ENCODE measurements at places on chromosomes 3 and 15.

DNA sequence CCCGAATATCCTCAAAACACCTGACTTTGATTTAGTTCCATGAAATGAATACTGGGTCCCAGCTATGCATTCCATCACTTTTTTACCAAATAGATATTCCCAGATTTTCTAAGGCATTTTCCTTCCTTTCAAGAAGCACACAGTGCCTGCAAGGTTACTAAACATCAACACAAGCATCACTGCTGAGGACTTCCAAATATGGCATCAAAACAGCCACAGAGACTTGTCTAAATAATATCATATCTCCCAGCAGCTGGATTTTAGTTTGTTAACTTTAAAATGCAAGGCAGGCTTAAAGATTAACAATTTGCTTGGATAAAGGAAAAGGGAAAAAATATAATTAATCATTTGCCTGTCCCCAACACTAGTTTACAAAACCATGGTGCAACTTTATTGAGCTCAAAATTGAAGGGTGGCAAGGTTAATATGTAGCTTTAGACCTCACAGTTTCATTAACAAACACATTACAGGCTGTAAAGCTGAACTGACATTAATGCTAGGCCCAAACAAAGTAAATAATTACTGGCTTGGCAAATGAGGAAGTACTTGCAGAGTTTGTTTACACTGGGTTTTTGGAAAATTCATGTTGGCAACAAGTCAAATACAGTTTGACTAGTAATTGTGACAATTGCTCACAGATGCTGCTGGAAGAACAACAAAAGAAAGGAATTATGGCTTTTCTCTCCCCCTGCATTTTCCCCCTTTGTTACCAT, 401.7 kb upstream of the CDIN1 start:
- DNase-seq = no peak

DNA sequence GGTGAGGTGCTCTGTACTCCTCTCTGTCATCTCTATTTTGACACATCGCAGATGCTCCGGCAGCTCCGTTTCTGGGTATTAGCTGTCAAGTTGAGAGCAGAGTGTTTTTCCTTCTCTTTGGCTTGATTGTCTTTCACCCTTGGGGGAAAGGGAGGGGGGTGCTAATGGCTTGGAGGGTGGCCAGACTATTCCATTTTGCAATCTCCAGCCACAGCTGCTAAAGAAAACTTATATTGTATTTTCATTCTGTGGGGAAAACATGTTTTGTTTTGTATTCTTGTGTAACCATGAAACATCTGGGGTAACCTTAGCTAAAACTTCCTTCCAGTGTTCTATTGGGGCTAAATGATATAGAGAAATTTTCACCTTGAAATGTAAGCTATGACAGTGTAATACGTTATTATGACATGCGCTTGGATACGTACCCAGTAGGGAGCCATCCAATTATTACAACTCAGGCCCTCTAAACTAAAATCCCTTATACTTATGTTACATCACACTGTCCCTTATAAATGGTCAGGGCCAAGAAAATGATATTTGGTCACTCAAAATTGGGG, 14.0 kb upstream of the LARP6 start:
- DNase-seq = no peak

GRCh38 chr15:87433871-87434270, 822.7 kb downstream of the NTRK3 start:
- DNase-seq = no peak

DNA sequence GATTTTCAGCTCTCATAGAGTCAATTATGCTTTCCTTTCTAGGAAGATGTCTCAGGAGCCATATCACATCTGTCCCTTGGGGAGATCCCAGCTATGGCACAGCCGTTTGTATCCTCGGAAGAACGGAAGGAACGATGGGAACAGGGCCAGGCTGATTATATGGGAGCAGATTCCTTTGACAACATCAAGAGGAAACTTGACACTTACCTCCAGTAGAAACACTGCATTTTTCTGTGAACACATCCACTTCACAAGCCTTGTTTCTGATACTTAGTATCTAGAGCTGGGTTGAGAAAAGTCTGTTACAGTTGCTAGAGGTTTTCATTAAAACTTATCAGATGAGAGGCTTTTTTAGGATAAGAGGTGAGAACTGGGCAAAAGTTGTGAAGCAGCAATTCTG, 35.4 kb downstream of the GYG1 start:
- DNase-seq = no peak

DNA sequence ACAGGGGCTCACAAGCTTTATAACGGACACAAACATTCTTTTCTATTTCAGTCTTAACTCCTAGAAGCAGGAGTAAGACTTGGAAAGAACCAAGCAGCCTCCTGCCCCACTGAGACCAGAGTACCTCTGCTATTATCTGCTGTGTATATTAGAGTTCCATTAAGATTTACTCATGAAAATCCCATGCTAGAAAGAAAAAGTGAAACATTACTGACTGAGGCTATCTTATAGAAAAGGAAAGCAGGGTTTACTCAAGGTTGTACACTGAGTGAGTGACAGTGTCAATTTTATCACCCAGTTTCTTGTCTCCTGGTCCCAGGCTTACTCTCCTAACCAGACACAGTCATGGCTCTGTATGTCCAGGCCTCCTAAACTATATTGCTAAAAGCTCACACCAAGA, 97.9 kb upstream of the SOX2 start:
- no peak for DNase-seq

DNA sequence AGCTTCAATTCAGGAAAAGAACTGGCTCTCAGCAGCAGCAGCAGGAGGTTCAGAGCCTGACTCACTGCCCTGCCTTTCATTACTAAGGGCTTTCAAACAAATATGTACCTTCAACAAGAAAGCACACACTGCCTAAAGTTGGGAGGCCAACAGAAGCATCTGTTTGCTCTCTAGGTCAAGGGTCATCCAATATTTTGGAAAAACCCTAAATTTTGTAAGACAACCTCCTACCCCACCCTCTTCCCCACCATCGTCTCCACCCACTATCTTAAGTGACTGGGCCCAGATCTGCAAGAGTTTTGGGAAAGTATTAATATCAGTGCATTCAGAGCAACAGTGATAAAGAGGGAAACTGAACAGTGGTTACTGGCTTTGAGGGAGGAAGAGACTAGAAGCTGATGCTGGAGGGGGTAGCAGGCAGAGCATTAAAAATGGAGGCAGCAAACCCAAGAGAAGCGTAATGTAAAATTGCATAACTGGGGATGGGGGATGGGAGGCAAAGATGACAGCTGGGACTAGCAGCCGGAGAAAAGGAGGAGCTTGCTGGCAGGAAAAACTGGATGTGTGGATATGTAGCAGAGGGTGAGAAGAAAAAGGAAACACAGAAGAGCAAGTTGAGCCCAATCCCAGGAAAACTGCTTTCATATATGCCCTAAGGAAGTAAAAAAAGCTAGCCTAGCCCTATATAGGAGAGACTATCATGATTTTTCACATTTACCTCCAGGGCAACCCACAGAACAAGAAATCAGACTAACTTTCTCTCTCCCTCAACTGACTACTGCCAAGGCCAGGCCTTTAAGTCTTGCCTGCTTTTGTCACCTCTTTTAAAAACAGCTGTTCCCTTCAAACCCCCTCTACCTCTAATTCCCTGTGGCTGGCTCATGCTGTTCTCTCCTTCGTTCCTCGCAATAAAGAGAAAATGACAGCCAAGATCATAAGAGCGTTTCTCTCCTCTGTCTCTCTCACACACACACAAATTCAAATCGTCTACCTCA, 31.4 kb downstream of the NPTN start:
- no peak for DNase-seq

GRCh38 chr3:16033889-16034687, 140.4 kb upstream of the GALNT15 start:
- DNase-seq = no peak

DNA sequence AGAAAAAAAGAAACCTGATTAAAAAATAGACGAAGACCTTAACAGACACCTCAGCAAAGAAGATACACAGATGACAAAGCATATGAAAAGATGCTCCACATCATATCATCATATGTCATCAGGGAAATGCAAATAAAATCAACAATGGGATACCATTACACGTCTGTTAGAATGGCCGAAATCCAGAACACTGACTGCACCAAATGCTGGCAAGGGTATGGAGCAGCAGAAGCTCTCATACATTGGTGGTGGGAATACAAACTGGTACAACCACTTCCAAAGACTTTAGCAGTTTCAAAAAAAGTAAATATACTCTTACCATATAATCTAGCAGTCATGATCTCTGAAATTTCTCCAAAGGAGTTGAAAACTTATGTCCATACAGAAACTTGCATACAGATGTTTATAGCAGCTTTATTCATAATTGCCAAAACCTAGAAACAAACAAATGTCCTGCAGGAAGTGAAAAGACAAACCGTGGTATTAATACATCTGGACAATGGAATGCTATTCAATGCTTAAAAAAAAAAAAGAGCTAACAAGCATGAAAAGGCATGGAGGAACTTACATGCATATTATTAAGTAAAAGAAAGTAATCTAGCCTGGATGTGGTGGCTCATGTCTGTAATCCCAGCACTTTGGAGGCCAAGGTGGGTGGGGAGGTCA, 107.4 kb downstream of the HES1 start:
- DNase-seq = no peak

GRCh38 chr3:11568503-11569155, 75.1 kb downstream of the VGLL4 start:
- no peak for DNase-seq

DNA sequence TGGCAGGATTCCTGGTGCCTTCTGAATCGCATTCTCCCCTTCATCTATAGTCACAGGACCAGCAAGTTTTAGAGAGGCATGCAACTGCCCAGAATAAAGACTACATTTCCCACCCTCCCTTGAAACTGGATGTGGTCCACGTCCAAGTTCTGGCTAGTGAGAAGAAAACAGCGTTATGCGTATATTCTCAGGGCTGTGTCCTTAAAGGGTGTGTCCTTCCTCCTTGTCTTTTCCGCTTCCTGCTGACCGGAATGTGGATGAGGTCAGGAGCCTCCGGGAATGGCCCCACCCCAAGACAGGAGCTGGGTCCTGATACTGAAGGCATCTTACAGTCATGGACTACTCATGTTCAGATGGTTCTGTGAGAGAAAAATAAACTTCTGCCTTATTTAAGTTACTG, 20.2 kb downstream of the CHST2 start:
- no peak for DNase-seq

DNA sequence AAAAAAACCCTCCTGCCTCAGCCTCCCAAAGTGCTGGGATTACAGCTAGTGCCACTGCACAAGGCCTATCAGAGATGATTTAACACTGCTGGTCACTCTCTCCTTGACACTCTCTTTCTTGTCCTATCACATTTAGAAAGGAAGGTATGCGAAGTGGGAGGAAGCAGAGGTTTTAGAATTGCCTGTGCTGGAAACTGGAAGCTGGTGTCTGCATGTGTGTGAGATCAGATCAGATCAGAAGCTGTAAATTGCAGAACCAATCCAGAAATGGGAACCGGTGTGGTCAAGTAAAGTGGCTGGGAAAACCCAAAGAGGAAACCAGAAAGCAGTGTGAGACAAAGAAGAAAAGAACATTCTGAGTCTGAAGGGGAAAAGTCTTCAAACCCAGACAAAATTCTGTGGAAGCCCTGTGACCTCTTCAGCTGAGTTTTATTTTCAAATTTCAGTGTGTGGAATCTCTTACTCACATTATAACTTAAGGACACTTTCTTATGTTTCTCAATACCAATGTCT, 2.8 kb downstream of the EFHB start:
- peak; percentile 25 for DNase-seq
